ENCODE measurements at places on chromosomes 6 and 20.

GRCh38 chr6:39055661-39056060 is 7.1 kb downstream of the GLP1R start:
- DNase-seq, result no peak

DNA sequence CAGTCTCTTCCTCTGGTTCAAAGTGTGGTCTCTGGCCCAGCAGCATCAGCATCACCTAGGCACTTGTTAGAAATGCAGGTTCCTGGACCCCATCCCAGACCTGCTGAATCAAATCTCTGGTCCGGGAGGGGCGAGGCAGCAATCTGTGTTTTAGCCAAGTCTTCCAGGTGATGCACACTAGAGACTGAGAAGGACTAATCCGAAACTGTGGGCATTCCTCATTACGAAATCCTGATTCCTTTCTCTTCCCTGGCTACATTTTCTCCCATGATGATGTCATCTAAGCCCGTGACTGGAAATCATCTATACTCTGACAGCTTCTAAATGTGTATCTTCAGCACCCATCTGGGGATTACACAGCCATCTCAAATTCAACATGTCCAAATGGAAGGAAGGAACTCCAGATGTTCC is 39.7 kb upstream of the PRND start:
- DNase-seq, result no peak

DNA sequence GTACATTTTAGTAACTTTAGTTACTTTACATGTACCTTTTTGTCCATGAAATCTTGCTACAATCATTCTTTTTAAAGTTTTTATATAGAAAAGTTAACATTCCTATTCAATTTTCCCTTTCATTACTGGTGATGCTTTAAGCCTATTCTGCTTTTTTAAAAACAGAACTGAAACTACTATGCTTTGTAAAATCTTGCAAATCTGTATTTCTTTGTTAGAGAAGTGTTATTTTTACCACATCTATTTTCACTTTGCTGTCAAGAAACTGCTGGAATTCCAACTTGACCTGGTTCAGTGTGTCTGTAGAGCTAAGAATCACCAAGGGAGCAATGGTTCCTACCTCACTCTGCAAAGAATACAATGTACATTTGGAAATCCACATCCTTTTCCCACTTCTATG is 21.8 kb upstream of the SAMD5 start:
- DNase-seq, result no peak

GRCh38 chr20:46108435-46108841 is 9.7 kb upstream of the CD40 start:
- DNase-seq, result no peak
